ENCODE measurements at places on chromosomes 12 and 14.
A peak's percentile ranks its signal among the peaks of the same experiment; 100 is the strongest.

DNA sequence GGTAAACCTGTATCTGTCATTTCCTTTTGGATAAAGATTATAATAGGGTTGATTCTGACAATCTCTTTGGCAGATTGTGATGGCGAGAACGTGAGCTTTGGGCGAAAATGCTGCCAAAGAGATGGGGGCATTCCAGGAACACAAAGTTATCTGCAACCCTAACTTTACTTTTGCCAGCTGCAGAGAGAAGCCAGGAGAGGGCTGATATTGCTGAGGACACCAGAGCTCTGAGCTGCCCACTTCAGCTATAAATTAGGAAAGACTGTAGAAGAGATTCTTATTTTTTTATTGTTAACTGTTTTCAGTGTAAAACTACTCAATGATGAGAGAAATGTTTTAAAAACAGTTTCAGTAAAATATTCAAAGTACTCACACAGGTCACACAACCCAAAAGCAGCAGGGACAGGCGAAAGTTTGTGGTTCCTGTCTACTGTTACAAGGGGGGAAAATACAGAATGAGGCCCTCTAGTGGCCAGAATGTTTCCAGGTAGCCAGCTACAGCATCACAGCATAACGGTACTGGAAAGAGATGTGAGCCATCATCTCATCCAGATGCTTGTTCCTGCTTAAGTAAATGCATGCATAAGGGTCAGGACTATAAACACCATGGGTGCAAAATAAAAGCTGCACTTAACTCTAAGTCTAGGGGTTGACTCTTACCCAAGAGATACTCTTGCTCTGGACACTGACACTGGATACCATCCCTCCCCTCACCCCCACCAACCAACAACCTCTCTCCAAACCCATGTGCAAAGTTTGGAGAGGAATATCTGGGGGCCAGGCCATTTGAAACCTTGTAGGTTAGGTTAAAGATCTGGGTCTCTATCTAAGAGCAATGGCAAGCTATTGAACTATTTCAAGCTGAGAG lies 498.4 kb downstream of the RMST start:
- peak; percentile 50 for DNase-seq

DNA sequence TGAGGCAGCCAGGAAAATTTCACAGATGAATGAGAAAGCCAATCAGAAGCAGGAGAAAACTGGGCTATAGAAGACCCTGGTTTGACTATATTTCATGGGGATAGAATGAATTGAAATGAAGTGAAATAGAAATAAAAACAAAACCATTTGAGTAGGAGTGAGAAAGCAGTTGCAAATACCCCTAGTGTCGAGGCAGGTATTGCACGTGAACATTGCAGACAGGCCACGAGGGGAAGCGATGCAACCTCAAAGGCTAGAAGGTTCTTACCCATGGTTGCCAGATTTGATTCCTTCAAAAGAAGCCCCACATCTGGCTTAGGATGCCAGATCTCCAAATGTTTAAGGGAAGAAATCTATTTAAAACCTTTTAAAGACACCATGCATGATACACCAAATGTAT lies 648.9 kb downstream of the VRK1 start:
- no peak for DNase-seq

DNA sequence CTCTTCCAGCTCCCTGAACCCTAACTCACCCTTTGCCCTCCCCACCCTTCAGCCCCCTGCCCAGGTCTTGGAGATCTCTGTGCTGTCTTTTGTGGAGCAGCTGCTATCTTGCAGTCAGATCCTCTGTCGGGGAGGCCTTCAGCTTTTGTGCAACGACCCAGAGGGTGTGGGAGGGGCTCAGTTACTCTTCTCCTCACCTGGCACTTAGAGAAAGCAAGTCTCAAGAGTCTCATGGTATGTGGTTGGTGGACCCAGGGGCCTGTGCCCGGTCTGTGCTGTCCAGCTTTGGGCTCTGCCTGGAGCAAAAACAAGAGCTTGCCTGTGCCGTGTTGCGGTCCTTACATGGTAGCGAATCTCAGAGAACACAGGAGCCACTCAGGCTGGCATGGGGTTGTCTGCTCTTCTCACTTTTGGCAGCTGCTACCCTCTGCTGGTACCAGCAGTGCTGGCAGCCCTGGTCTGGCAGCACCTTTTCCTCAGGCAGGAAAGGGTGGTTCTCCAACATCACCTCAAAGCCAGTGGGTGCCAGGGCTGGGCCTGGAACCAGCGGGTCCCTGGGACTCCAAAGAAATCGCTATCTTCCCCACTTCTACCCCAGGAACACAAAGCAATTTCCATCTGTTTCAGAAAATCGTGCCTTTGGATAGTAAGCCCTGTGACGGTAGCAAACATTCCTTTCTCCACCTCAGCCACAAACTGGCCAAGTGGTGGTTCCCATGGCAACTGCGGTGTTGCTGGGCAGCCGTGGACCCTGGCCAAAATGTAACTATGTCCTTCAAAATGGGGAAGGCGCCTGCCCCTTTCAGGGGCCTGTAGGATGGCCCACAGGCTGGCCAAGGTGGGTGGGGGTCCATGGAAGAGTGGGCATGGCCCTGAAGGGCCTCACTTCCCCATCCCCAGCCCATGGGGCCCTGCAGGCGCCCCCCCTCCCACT lies 90.0 kb downstream of the RIN3 start:
- DNase-seq, result no peak

DNA sequence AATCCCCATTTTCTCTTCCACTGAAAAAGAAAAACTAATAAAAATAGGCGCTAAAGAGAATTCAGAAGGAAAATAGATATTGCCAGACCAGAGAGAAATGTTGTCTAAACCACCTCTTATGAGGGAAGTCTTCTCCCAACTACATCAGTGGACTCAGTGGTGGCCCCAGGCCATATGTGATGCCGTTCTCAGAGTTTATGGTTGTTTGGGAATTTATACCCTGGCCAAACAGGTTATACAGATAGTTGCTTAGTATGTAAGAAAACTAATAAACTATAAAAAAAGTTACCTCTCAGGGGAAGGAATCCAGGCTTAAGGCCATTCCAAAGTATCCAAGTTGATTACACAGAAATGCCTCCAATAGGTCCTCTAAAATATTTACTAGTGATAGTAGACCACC lies 103.4 kb upstream of the RBM19 start:
- DNase-seq, result no peak

- DNase-seq, result no peak
Observed at GRCh38 chr14:73180385-73180805, 44.1 kb downstream of the PSEN1 start.

DNA sequence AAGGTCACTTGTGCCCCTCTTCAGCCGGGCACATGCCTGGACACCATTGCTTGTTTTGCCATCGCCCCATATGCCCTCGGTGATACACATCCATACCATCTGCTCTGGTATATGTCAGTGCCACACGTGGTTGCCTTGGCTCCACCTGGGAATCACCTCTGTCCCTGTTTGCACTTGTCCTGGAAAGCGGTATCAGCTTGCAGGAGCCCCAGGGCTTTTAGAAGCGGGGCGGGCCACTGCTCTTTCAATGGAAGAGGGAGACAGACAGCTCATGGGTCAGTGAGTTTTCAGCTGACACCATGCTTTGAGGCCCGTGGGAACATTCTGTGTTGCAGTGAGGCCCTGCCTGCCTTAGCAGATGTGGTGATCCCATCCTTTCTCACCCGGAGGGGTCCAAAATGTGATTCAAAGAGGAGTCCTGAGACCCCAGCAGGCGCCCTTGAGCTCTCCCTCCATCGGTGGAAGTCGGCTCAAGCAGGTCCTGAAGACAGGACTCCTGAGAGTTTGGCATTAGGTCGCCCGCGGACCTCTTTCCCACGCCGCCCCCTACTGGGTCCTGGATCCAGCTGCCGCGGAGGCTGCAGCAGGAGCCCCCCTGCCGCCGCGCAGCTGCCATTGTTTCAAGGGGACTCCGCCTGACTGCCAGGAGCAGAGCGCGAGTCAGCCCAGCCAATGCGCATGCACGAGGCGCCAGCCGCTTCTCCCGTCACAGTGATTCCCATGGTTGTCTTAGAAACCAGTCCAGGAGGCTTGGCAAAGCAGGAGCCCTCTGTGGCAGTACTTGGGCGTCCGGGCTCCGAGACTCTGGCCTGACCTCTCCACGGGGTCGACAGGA lies 773.2 kb upstream of the ALG10B start:
- DNase-seq, result no peak

DNA sequence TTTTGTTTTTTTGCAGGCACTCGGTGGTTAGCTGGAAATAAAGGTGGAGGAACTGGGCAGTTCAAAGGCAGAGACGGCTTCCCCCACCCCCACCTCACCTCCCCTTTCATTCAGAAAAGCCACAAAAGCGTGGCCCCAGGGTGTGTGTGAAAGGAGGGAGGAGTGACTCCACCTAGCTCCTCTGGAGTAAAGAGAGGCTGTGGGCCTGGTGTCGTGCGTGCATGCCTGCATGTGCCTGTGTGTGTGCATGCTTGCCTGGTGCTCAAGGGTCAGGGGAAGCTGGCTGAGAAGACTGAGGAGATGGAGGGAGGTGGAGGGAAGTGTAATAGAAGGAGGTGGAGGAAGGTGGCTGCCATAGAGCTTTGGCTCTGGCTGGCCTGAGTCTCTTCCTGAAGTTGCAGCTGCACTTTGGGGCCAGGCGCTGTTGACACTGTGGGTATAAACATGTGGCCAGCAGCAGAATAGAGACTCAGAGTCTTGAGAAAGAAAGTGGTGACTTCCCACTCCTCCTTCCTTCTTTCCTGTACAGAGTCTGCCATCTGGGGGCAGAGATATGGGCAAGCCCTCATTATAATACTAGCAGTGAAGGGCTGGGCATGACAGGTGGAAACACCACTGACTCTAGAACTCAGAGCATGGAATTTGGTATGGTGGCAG lies 36.9 kb upstream of the SINHCAF start:
- DNase-seq, result peak; percentile 52

DNA sequence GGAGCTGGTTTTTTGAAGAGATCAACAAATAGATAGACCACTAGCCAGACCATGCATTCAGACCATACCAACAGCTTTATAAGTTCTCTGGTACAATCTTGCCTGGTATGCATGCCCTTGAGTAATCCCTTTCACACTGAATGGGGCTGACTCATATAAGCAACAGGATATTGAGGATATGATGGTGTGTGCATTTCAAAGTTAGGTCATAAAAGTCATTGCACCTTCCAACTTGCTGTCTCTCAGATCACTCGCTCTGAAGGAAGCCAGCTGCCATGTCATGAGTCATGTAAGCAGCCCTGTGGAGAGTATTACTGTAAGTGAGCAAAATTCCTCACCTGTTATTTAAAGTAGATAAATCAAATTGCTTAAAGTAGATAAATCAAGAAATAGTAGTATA lies 45.0 kb upstream of the OR6J1 start:
- no peak for DNase-seq

DNA sequence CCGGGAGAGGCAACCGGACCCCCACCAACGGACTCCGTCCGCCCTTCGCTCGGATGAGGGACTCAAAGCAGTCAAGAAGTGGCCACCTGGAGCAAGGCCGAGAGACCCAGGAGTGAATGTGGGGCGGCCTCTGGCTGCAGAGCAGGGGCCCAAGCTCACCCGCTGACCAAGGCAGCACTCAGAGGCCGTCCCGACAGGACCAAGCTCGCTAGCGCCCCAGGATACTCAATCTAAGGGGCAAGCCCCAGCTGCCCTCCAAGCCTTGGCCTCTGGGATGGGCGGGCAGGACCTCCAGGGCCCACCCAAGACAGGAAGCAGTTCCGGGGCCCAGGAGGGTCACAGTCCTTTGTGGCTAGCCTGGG lies 936 bp downstream of the AKT1 start:
- DNase-seq, result no peak

DNA sequence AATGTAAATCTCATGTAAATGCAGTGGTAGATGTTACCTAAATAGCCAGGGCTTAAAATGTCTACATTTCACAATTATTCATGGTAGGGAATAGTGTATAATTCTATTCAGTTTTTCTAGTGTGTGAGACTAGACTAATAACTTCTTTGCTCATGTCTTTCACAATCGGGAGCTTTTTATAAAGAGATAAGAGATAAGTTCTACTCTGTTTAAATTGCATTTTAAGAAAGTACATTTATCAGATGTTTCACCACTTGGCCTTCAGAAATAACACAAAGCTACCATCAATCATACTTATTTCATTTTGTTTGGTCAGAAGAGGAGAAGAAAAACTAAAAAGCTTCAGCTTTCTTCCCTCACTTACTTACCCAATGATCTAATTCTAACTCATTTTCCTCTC lies 725.5 kb upstream of the FLRT2 start:
- no peak for DNase-seq

DNA sequence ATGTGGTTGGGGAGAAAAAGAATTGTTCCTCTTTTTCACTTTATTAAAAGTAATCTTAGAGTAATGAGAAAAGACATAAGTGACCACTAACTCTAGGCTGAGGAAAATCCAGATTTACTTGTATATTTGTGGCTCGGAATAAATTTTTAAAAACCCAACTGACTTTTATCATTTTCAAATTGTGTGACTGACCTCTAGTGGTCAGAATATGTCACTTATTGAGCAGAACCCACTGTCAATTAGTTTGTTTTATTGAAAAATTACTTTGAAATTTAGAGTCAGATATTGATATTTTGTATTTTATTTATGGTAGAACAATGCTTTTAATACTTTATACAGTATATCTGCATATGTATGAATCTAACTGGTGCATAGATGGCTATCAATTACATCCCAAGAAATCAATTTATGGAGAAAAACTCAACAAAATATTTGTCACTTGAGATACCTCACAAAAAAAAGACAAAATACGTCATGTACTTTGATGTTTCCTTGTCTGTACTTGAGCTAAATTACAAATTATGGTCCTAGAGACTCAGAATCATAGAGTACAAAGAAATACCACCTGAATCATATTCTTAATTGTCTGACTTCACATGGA lies 229.4 kb downstream of the CNTN1 start:
- DNase-seq, result no peak

GRCh38 chr14:86153480-86153879 lies 623.5 kb downstream of the FLRT2 start:
- DNase-seq, result no peak

- DNase-seq, result no peak
Observed at GRCh38 chr12:19764408-19764807, 325.1 kb downstream of the AEBP2 start.

GRCh38 chr12:101013993-101014392 lies 196.0 kb downstream of the SLC5A8 start:
- no peak for DNase-seq

DNA sequence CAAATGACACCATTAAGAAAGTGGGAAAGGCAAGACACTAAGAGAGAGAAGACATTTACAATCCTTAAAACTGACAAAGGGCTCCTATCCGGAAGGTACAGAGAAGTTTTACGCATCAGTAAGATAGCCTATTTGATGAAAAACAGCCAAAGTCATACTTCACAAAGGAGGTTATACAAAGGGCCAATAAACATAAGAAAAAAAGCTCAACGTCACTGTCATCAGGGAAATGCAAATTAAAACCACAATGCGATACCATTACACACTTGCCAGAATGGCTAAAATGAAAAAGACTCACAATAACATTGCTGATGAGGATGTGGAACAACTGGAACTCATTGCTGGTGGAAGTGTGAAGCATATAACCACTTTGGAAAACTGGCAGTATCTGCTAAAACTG lies 168.6 kb upstream of the FAR2 start:
- no peak for DNase-seq

DNA sequence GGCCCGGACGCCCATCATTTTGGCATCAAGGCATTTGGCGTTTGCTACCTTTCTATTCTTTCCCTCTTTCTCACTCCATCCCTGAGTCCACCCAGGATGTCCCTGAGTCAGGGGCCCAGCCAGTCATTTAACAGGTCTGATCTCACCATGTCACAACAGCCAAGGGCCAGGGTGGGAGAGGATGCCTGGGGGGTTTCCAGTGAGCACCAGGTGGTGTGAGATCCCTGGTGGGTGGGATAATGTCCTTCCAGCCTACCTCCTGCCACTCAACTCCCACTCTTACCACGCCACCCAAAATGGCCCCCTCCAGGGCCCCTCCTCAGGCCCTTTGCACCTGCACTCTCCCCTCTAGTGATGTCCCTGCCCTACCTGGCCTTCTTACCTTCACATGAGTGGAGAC lies 310.8 kb downstream of the BCL11B start:
- no peak for DNase-seq

- DNase-seq, result no peak
Observed at GRCh38 chr14:62064751-62065323, 302.6 kb downstream of the SNAPC1 start.

Measured in stimulated activated effector memory CD8-positive, alpha-beta T cell treated with anti-CD3 and anti-CD28 coated beads, Interleukin-12 subunit alpha, Interleukin-12 subunit beta, amount 100 ng/mL, for 72 hours (primary cell).